ENCODE measurements at places on chromosomes 1 and 21. TPM values are rescaled to one million over a fixed set of nuclear protein-coding genes. Genes with fewer than 3 reads are reported as not detected.

Gene AP4B1
- 23.6 TPM for total RNA-seq

Gene PLPPR5
- 0.11 TPM for total RNA-seq

Gene CELA2A
- not detected for total RNA-seq

GRCh38 chr21:27134516-27134915 is 167.6 kb upstream of the ADAMTS5 start:
- no peak for DNase-seq

GRCh38 chr1:89499320-89499719 is 25.3 kb upstream of the LRRC8B start:
- no peak for DNase-seq

Gene CDKN2C
- total RNA-seq, result 3.5 TPM

GRCh38 chr21:32100423-32100822 is 178.4 kb downstream of the MIS18A start:
- no peak for DNase-seq

Gene NMNAT2
- 3.2 TPM for total RNA-seq

Gene ALDH9A1
- 43.3 TPM for total RNA-seq

- no peak for DNase-seq
These were observed 11.5 kb downstream of the ABL2 start for GRCh38 chr1:179217943-179218507.

Gene HLCS
- total RNA-seq, result 18.5 TPM

GRCh38 chr1:168801032-168801745 is 72.2 kb upstream of the DPT start:
- DNase-seq, result no peak

DNA sequence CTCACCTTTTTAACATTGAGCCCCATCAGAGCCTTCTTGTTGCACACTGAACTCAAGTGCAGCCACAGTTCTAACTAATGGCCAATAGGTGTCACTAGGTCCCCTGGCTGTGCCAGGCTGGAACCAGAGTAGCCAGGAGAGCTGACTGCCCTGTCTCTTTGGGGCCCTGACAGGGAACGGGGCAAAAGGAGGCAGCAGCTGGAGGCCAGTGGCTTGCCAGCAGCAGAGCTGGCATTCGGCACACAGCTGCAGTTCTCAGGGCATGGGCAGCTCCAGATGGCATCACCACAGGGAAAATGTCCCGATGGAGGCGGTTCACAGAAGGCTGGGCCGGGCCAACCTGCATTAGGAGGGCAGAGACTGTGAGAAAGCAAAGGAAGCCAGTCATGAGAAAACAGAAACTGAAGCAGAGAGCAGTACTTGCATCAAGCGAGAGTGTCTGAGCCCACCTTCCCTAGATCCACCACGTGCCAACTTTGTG is 188.6 kb downstream of the FCRL5 start:
- DNase-seq, result no peak

DNA sequence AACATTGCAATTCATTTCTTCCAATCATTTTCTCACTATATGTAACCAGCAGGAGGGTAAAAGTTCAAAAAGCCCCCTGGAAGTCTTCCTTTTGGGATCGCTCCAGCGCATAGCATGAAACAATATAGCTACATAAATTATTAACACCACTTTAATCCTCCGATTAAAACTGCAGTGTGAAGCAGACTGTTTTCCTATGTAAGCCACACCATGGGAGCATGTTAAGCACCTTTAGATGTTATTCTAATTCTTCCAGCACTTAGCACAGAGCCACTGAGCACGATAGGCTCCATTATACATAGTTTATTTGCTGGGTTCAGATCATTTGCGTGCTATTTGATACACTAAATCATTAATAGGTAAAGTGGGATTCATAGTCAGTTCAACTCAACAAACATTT is 18.4 kb upstream of the GADD45A start:
- DNase-seq, result no peak

DNA sequence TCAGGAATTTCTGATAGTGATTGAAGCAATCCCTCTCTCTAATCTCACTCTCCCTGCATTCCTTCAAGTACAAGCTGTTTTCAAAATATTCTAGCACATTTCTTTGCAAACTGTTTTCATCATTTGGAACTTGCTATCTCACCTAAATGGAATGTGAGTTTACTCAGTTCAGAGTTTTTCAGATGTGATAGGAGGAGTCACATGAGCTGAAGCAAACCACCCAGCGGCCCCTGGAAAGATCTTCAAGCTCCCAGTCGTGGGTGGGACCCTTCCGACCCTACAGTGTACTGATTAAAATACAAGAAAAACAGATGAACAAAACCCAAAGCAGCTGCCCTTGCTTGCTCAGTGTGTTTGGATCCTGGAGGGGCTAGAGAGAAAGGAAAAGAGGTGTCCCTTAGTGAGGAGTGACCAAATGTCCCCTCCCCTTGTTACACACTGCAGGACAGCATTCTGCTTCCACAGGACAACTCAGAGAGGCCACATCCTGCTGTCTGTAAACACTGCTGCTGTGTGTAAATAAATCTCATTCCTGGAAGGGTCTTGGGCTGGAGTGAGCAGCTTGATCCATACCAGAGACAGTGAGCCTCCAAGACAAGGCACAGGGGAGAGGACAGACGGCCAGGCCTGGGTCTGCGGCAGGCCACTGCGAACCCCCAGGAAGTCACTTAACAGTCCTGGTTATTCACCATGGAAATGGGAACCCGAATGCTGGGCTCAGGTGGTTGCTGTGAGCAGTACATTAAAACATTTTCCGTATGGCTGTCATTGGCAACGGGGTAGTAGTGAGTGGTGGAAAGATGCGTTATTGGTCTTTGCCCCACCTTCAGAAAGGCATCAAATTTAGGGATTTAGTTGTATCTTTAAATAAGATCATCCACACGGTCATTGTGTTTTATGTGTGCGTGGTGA is 229.2 kb downstream of the RHOU start:
- no peak for DNase-seq

- DNase-seq, result no peak
These were observed at the start of gene CR1L for GRCh38 chr1:207644852-207645634. TSS of gene CR1L (plus strand) at chr1:207645133. CDS start at chr1:207645234, 101 bp downstream.

Gene CD1E
- not detected for total RNA-seq

Gene MOV10
- 77.2 TPM for total RNA-seq

GRCh38 chr1:88890791-88891317 is 513 bp downstream of the GTF2B start:
- DNase-seq, result no peak

- DNase-seq, result no peak
These were observed 72.1 kb downstream of the NEK7 start for GRCh38 chr1:198228925-198229324.

DNA sequence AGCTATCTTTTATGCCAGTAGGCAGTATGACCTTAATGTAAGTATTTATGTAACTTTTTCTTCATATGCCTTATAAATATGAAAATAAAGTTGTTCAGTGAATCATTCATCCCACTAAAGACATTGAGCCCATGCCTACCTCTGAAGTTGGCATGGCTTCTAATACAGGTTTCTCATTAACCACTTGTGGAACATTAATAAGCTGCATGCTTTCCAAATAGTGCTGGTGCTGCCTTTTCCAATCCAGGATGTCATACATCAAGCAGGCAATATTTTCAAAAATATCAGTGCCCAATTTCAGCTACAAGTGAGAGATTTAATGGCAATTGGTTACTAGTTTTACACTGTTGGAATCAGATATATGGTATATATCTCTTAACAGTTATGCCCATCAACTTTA is 92.0 kb downstream of the SPAG17 start:
- DNase-seq, result no peak

DNA sequence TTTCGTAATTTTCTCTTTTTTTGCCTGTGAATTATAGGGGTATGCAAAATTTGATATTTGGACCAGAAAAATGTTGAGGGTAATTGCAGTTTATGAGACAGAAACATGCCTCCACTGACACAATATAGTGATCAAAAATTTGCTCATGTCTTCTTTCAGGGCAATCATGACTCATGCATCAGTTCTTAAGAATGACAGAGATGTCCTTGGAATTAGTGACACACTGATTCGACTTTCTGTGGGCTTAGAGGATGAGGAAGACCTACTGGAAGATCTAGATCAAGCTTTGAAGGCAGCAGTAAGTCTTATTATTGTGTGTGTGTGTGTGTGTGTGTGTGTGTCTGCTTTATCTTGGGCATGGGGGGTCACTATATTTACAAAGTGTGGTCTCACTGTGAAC is 27.5 kb downstream of the CTH start:
- DNase-seq, result no peak

GRCh38 chr1:39876144-39876543 is 7.2 kb downstream of the TRIT1 start:
- DNase-seq, result no peak

GRCh38 chr1:43554444-43554992 is 23.8 kb downstream of the PTPRF start:
- DNase-seq, result no peak

Gene CCDC185
- total RNA-seq, result not detected

Gene BMP8A
- total RNA-seq, result 0.19 TPM

DNA sequence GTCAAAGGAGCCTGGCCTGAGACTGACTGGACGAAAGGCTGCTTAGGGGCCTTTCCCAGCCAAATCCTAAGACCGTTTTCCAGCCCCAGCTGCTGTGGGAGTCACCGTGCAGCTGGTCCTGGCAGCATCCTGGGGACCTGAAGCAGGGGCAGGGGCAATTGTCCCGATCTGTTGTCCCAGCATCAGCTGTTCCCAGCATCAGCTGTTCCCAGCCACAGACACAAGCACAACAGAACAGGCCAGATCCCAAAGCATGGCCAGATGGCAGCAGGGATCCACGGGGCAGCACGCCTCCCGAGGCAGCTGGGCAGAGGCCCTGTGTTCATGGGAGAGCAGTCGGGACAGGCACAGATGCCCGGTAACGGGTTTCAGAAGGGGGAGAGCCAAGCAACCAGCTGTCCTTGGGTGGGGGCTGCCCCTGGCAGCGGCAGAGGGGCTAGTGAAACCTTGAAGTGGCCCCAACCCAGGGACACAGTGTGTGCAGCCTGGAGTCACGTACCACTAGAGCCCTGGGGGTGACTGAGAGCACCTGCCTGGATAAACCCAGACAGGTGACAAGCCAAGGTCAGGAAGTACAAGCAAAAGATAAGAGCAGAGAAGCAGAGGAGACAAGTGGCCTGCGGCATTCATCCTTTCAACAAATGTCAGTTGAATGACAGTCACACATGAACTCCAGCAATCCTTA is 13.3 kb downstream of the CELA2B start:
- DNase-seq, result no peak

DNA sequence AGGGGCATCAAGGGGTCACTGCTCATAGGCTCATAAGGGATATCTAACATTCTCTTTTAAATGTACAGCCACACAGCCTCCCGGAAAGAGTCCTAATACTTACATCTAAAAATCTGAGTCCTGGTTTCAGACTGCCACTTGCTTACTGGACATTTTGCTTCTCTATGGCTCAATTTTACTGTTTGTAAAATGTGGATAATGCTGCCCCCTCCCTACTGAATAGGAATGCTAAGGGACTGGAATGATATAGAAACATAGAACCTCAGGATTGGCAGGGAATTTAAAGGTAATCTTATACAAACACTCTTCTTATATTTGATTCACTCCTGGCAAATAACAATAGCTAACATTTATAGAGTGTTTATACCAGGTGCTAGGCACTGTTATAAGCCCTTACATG is 910 bp upstream of the TNR start:
- DNase-seq, result no peak

DNA sequence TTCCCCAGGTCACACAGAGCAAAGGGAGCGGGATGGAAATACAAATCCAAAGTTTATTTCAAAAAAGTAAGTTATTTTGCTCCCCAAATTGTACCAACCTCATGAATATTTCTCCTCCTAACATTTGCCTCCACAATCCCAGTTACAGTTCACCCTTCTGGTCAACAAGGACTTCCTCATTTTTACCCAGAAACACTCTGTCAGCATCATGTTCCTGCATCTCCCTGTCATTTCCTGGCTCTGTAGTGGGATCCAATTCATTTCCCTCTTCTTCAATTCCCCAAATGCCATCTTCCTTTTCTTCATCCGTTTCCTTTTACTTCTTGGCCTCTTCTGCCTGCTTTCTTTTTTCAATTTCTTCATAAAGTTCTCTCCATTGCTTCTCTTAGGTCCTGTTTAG is 32.0 kb upstream of the EPS15 start:
- no peak for DNase-seq

GRCh38 chr1:204408074-204408507 is 3.5 kb downstream of the PPP1R15B start:
- DNase-seq, result no peak

GRCh38 chr1:78649628-78650027 is at the start of gene IFI44:
TSS of gene IFI44 (plus strand) at chr1:78649831. CDS start at chr1:78650196, 365 bp downstream.
- DNase-seq, result no peak

Gene CSF3R
- not detected for total RNA-seq

GRCh38 chr1:73097917-73098316 is 815.6 kb upstream of the NEGR1 start:
- no peak for DNase-seq

GRCh38 chr1:57282411-57282810 is 141.4 kb downstream of the DAB1 start:
- no peak for DNase-seq

DNA sequence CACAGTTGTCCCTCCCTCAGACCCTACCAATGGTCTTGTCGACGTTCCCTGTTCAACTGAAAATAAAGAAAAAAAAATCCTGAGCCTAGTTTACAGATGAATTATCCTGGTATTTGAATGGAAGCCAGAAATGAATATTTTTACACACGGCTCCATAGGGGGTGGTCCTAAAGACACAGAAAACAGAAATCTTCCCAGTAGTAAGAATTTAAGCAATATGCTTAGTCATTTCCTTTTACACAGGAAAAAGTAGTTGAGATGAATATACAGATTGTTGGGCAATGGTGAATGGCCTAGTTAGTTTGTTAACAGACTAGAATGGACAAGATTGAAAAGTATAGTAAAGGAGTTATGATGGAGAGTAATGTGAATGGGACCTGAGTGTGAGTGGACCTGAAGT is 67.4 kb downstream of the RGS18 start:
- no peak for DNase-seq

Gene APOBEC4
- not detected for total RNA-seq

GRCh38 chr21:45941338-45941710 is 40.2 kb upstream of the COL6A1 start:
- no peak for DNase-seq

GRCh38 chr1:156508955-156509234 is 8.3 kb upstream of the MEF2D start:
- DNase-seq, result no peak

Gene NRIP1
- total RNA-seq, result 73.8 TPM

Gene S100A5
- not detected for total RNA-seq

Gene TMPRSS2
- not detected for total RNA-seq

DNA sequence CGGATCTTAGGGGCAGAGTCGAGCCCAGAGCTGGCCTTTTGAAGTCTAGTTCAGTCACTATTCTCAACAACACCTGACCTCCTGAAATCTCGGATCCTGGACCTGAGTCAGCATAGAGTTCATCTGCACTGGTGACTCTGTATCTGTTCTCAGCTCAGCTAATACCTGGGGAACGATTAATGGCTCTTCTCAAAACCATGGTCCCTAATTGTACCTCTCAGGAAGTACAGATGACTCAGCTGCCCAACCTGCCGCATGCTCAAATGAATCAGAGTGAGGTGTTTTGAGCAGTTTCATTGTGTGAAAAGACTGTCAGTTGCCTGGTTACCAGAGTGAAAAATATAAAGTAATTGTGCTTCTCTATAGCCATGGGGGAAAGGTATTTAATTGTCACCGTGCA is 89.2 kb downstream of the SLC35F3 start:
- DNase-seq, result no peak
